Cerebellar nuclear complex (tissue), 1 donor: ENCODE measurements at places on chromosomes 4 and X.

GRCh38 chr4:123598331-123598730 is 201.7 kb downstream of the SPRY1 start:
- no peak for DNase-seq

- DNase-seq = no peak
Measured at GRCh38 chr4:145804116-145804515, 124.2 kb downstream of the C4orf51 start.

DNA sequence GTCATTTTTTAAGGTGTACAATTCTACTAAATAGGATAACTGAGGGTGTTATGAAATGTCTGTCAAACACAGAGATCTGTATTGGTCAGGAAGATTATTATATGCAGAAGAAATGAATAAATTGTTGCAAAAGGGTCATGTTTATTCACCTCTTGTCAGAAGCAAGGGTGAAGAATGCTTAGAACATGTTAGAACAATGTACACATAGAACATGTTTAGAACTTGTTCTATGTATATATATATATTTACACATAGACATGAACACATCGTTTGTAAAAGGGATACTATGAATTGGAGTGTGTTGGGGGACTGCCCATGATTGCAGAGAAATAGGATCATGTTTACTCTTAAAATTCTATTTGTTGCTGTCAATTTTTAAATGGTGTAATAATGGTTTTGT is 28.0 kb upstream of the TMEM150C start:
- DNase-seq = no peak

GRCh38 chrX:20507901-20508620 is 241.4 kb upstream of the RPS6KA3 start:
- DNase-seq = no peak

DNA sequence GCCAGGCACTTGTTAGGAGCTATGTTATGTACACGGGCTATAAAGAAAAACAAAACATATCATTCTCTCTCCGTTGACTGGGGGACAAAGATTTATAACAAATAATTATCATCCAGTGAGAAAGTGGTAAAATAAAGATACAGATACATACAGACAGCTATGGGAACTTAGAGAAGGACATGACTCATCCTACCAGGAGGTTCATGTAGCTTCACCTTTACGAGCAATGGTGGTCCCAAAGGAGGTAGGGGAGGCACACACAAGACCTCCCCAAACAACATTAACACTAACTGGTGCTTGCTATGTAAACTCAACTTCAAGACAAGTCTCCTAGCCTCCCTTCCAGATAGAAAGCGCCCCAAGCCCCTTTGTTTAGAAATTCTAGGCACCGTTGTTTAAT is 8.9 kb downstream of the AMBN start:
- no peak for DNase-seq

DNA sequence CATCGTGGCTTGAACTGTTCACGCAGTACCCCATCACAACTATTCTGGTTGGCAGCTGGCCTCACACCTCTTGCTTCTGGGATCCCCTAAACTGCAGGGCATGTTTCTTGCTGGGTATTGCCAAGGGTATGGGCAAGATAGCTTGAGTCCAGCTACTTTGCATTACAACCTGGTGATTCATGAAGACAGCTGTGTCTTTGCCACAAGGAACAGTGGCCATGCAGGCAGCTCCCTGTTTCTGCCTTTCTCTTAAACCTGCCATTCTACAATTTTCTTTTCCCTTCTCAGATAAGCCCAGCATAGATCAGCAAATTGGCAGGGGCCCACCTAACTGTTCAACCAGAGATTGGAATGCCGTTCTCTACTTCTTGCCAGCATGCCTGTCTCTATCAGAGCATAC is 42.8 kb downstream of the TENM3 start:
- no peak for DNase-seq

DNA sequence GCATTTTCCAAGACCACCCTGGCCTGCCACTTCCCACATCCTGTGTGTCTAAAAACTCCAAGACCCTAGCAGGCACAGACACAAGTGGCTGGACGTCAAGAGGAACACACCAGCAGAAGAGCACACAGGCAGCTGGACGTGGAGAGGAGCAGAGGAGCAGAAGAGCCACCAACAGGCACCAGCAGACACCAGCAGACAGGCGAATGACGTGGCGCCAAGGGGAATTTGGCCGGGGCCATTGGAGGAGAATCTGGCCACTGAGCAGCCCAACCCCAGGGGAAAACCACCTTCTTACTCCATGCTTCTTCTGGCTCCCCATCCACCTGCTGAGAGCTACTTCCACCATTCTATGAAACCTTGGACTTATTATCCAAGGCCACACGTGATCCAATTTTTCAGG is 243.1 kb upstream of the CTSO start:
- no peak for DNase-seq

- DNase-seq = no peak
Measured at GRCh38 chr4:168790898-168791297, 219.2 kb downstream of the CBR4 start.

DNA sequence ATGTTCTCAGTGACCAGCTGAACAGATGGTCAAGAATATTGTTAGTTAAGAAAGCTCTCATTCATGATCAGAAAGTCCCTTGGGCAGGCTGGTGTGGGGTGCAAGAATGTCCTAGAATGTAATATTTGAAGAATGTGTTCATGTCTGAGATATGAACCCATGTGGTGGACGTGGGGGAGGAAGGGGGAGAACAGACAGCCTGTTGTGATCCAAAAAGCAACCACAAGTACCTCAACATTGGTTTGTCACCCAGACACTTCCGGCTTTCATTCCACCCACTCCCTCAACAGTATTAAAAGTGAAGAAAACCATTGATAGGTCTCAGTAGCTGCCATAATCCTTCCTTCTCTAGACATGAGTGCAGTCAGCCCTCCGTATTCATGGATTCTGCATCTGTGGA is 82.2 kb downstream of the MAML3 start:
- DNase-seq = no peak

- DNase-seq = no peak
Measured at GRCh38 chrX:662126-662525, 31.5 kb downstream of the SHOX start.

GRCh38 chrX:55102754-55103153 is 13.9 kb downstream of the PAGE2 start:
- DNase-seq = no peak

GRCh38 chr4:101236097-101236496 is 111.2 kb downstream of the PPP3CA start:
- no peak for DNase-seq

DNA sequence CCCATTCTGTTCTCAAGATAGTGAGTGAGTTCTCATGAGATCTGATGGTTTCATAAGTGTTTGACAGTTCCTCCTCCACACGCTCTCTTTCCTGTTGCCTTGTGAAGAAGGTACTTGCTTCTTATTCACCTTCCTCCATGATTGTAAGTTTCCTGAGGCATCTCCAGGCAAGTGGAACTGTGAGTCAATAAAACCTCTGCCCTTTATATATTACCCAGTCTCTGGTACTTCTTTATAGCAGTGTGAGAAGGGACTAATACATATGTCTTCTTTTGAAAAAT is 58.4 kb downstream of the CFAP299 start:
- DNase-seq = no peak

DNA sequence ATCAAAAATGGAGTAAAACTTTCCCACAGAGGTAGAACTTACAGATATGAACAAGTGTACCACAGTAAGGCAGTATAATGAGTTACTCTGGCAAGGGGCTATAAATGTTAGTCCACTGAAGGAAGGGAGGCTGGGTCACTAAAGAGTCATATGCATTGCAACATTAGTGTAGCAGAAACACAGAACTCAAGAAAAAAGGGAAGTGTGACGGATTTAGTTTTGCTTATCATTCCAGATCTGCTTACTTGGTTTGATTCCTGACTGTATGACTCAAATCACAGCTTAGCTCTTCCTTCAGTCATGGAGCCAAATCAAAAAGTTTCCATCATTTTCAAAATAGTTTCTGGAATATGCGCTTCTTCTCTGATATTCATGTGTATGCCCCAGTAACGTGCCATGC is 148.7 kb downstream of the FSTL5 start:
- DNase-seq = no peak

GRCh38 chrX:38403834-38404233 is 51.4 kb downstream of the OTC start:
- DNase-seq = no peak

- DNase-seq = no peak
Measured at GRCh38 chr4:100582146-100582545, 64.3 kb upstream of the EMCN start.

GRCh38 chr4:105057370-105058105 is 89.1 kb upstream of the TET2 start:
- DNase-seq = no peak

DNA sequence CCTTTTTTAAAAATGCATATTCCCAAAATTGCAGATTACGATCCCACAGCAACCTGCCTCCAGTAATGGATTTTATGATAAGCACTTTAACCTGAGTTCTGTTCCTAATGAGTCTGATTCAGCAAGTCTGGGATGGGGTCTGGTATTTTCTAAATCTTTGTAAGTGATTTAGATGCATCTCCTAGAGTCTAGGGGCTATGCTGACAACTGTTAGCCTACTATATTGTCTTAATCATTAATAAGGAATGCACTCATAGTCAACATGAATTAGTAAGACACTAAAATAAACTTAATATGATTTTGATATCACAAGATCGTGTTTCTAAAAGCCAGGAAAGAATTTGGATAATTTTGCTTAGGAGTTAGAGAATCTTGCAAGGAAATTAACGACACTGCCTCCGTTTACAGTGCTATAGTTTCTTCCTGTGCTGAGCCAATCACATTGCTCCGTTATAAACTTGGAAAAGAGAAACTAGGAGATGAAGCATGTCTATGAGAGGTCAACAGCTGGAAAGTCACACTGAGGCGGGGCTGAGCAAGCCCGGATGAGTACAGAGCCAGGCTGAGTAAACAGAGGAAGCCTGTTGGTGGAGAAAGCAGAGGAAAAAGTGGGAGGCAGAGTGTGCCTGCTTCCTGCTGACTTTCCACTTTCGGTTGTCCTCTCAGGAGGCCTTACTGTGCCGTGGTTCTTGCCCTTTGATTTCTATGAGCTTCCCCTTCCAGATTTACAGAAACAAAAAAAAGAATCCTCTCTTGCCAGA is 5.4 kb downstream of the SCARB2 start:
- DNase-seq = no peak
